Psoas muscle (tissue), 8 donors: ENCODE measurements at places on chromosomes 5 and 9. TPM values are rescaled to one million over a fixed set of nuclear protein-coding genes. Genes with fewer than 3 reads are reported as not detected.

SCAI gene
- total RNA-seq, result 2.8 TPM

GKAP1 gene
- 34.7 TPM for total RNA-seq

TAF11L10 gene
- total RNA-seq, result not detected

TRIM36 gene
- 0.06 TPM for total RNA-seq

F2RL1 gene
- total RNA-seq, result 0.16 TPM

SREK1IP1 gene
- 8.9 TPM for total RNA-seq

ADAMTS19 gene
- 0.52 TPM for total RNA-seq

IL7R gene
- 1.4 TPM for total RNA-seq

AGXT2 gene
- not detected for total RNA-seq

TSC1 gene
- 20.8 TPM for total RNA-seq

PCDHA1 gene
- not detected for total RNA-seq

NR6A1 gene
- total RNA-seq, result 0.54 TPM

SLIT3 gene
- total RNA-seq, result 5.9 TPM

EQTN gene
- total RNA-seq, result not detected

PDLIM4 gene
- total RNA-seq, result 5.6 TPM

PCDHGC3 gene
- 25.2 TPM for total RNA-seq

ORM2 gene
- not detected for total RNA-seq

OR1Q1 gene
- total RNA-seq, result not detected

NEUROG1 gene
- not detected for total RNA-seq

ANKRD31 gene
- total RNA-seq, result not detected

ZNF366 gene
- 3.4 TPM for total RNA-seq

LRRC19 gene
- not detected for total RNA-seq

KIF24 gene
- 0.50 TPM for total RNA-seq

PRLR gene
- 0.32 TPM for total RNA-seq

SGCD gene
- total RNA-seq, result 34.3 TPM

OTP gene
- total RNA-seq, result not detected

IQGAP2 gene
- total RNA-seq, result 1.2 TPM

HTR1A gene
- total RNA-seq, result not detected

ZNF454 gene
- 0.41 TPM for total RNA-seq

RANBP17 gene
- total RNA-seq, result 1.0 TPM

RNF224 gene
- not detected for total RNA-seq

GDF9 gene
- 0.57 TPM for total RNA-seq

SLC45A2 gene
- not detected for total RNA-seq

MAST4 gene
- total RNA-seq, result 9.8 TPM

CCDC152 gene
- total RNA-seq, result 0.34 TPM

TMC1 gene
- 2.6 TPM for total RNA-seq

THBS4 gene
- 252 TPM for total RNA-seq

PCDHB4 gene
- 1.6 TPM for total RNA-seq

PCDHGA10 gene
- total RNA-seq, result 0.86 TPM

HAVCR2 gene
- total RNA-seq, result 1.6 TPM

IFNA2 gene
- not detected for total RNA-seq

HABP4 gene
- 6.4 TPM for total RNA-seq

TXNDC8 gene
- not detected for total RNA-seq

FBP2 gene
- 55.8 TPM for total RNA-seq

ZFP37 gene
- 1.6 TPM for total RNA-seq

DCAF12 gene
- 23.0 TPM for total RNA-seq

RANBP6 gene
- total RNA-seq, result 18.6 TPM

GCNT1 gene
- total RNA-seq, result 2.0 TPM

PTGES gene
- 0.32 TPM for total RNA-seq

GLRA1 gene
- not detected for total RNA-seq

FRMPD1 gene
- 1.4 TPM for total RNA-seq

CDC20B gene
- not detected for total RNA-seq

PAPPA gene
- total RNA-seq, result 0.82 TPM

NUDT12 gene
- 7.6 TPM for total RNA-seq

WDR55 gene
- 12.2 TPM for total RNA-seq

ECM2 gene
- total RNA-seq, result 4.5 TPM

OLFM1 gene
- 4.8 TPM for total RNA-seq
